ENCODE measurements at places on chromosomes 16 and 17. TPM values are rescaled to one million over a fixed set of nuclear protein-coding genes. Genes with fewer than 3 reads are reported as not detected.

DNA sequence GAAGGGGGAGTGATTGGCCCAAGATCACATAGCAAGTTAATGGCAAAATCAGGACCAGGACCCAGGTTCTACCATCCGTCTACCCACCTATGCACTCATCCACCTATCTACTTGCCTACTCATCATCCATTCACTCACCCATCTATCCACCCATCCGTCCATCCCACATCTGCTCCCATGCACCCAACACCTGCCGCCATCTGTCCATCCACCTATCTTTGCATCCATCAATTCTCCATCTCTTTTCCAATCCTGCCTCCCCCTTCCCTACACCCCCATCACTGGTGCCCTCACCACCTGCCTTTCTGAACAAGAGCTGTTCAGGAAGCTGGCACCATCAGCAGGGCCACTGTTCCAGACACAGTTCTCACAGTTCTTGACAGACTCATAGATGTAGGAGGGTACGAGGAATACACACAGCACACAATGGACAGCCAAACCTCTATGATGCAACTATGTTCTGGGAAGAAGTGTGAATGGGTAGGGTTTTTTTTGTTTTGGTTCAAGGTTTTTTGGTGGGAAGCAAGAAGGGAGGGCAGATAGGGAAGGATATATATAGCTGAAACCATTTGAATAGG, 4.5 kb downstream of the SAMD14 start:
- DNase-seq = no peak

DNA sequence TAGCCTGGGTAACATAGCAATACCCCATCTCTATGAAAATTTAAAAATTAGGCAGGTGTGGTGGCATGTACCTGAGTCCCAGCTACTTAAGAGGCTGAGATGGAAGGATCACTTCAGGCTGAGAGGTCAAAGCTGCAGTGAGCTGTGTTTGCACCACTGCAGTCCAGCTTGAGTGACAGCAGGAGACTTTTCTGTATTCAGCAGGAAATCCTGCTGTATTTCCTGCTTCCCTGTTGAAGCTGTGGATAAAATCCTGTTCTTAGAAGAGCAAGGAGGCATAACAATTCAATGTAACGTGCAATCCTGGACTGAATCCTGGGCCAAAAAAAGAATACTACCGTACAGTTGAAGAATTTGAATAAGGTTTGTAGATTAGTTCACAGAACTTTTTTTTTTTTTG, 62.2 kb downstream of the FBXL20 start:
- DNase-seq = no peak

TBKBP1 gene
- total RNA-seq = 15.8 TPM

GRCh38 chr17:82327289-82327688, 6.3 kb downstream of the SECTM1 start:
- no peak for DNase-seq

PRRT2 gene
- 20.5 TPM for total RNA-seq

GRCh38 chr16:85835227-85835751, 35.8 kb downstream of the COX4I1 start:
- DNase-seq = no peak

DNA sequence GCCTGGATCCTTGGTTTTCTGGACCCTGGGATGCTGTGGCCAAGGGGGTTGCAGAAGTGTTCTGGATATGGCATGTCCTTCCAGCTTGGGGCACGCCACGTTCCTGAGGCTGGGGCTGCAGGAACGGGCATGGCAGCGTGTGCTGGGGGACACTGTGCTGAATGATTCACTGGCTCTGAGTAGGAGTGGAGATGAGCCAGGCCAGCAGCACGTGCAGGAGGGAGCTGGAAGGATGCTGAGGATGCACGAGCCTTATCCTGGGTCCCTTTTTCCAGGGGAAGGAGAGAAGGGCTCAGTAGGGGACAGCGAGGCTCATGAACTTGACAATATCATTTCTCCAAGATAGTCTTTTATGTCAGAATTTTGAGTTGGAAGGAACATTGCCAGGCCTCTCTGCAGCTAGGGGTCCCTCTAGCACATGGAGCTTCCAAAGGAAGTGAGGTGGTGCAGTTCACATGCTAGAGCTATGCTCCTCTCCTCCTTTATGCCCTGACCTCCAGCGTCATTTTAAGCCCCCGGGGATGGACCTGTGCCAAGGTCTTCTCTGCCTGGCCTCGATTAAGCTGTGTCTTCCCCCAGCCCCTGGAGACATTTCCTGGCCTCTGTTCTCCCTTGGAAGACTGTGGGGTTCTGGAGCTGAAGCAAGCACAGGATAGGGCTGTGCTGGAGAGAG, 125.9 kb downstream of the OR1D5 start:
- no peak for DNase-seq

DNA sequence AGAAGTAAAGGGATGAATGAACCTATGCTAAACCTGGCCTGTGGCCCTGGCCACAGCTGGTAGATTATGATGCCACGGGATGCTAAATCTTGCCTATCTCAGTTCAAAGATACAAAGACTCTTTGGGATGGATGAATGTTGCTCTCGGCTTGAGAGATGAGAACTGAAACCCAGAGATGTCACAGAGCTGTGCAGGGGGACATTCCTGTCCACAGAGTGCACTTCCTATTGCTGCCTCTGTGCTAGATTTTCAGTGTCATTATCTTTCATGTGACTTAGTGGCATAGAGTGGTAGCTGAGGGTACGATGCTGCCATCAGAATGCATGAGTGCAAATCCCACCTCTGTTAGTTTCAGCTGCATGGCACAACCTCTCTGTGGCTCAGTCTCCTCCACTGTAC, 2.3 kb upstream of the MT1M start:
- DNase-seq = no peak

IFI35 gene
- total RNA-seq = 4.7 TPM

TNK1 gene
- total RNA-seq = 10.7 TPM

DPEP3 gene
- total RNA-seq = 2.7 TPM

LITAF gene
- 72.4 TPM for total RNA-seq

PRR29 gene
- 0.85 TPM for total RNA-seq

KRT12 gene
- not detected for total RNA-seq

- DNase-seq = no peak
Measured at GRCh38 chr17:30915833-30916611, 5.7 kb upstream of the ADAP2 start.

DNA sequence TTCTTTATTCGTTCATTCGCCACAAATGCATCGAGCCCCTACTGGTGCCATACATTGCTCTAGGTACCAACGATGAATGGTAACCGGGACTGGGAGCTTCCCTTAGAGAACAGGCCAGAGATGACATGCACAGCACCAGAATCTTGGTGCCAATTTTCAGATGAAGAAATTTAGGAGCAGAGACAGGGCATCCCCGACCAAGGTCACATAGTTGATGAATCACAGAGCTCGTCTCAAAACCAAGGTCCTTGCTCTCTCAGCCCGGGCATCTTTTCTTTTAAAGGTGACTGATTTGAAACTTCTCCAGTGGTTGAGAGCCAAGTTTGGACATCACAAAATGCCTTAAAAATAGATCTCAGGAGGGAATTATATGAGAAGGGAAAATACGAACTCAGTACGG, 73.2 kb upstream of the C16orf82 start:
- no peak for DNase-seq

DNA sequence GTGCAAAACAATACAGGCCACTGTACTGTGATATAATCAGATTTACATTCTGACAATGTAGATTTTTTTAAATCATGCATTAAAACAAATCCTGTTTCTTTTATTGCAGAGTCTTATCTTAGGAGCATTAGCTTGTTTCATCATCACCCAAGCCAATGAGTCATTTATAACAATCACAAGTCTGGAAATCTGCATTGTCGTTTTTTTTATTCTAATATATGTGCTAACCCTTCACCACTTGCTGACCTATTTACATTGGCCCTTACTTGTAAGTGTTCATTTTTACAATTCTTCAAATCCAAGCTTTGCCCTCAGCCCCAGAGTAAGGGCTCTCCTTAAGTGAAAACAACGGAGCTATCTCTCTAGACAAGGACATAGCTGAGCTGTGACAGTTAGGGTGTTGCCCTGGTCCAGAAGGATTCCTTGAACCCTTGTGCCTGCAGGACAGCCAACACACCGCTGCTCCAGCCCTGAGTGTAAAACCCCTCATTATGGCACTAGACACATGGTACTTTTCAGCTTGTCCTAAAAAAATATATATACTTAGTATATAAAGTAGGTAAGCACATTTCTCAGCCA, 3.7 kb downstream of the CMTM1 start:
- no peak for DNase-seq

DNA sequence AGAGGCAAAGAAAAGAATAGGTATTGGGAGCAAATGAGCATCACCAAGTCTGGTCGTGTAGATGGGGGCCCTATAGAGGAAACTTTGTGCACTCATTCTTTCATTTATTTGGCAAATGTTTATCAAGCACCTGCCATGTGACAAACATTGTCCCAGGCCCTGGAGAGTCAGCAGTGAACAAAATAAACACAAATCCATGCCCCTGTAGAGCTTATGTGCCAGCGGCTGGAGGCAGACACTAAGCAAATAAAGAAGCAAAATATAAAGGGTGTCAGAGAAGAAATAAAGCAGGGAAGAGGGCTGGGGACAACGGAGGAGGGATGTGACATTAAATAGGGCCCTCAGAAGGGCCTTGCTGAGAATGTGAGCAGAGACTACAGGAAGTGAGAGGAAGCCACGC, 45.5 kb downstream of the KATNIP start:
- no peak for DNase-seq

CX3CL1 gene
- 0.66 TPM for total RNA-seq

- DNase-seq = no peak
Measured at GRCh38 chr17:6104956-6105648, 34.9 kb downstream of the WSCD1 start.

TBX6 gene
- total RNA-seq = 6.6 TPM

GRCh38 chr16:74841469-74841868, 66.8 kb upstream of the FA2H start:
- DNase-seq = no peak
